ENCODE measurements at places on chromosomes 11 and 22.

- peak; percentile 0 for DNase-seq
Observed at GRCh38 chr11:69357458-69358397, 63.8 kb downstream of the MYEOV start.

DNA sequence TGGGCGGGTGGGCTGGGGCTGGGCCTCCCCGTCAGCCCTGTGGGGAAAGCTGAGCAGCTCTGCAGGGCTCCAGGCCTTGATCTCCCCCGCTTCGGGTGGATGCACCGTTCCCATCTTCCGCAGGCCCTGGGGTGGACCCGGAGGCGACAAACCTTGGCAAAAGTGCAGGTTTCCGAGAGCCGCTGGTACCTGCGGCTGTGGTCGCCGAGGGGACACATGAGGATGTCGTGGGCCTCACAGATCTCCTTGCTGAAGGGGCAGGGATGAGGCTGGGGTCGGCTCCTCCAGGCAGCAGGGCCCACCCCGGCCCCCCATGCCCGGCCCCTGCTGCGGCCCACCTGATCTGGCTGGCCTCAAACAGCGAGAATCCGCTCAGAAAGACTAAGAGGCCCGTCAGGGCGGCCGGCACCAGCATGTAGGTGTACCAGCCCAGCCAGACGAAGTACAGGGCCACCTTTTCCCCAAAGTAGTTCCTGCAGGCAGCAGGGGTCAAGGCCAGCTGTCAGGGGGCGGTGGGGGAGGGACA is 11.8 kb downstream of the ANO9 start:
- DNase-seq = peak; percentile 0

DNA sequence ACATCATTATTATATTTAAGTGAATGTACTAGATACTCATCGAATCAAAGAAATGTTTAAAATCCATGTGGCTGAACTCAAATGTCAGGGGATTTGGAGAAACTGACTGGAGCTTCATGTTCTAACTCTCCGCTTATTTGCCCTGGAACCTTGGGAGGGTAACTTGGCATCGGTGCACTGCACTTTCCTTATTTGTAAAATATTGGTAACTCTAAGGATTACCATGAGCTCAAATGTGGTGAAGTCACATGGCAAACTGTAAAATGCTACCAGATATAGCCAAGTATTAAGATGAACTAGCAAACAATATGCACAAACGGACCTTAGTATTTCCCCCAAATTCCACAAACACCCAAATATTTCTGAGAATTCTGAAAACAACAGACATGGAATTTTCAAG is 75.6 kb downstream of the ETS1 start:
- no peak for DNase-seq

GRCh38 chr11:16572945-16573344 is 165.5 kb upstream of the C11orf58 start:
- no peak for DNase-seq

DNA sequence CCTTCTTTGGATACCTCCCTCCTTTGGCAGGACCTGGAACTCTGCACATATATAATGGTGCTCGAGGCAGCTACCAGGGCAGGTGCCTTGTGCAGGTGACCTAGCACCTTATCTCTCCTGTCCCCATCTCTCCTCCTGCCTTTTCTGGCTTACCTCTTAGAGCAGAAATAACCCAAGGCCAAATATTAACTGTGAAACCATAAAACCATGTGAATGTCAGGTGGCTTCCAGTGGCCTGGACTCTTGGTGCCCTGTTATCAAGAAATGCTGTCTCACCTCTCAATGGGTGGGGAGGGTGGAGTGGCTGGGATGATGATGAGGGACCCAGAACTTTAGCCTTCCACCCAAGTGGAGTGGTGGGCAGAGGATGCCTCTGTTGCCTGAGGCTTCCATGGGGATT is 42.9 kb downstream of the YWHAH start:
- no peak for DNase-seq

- DNase-seq = no peak
Observed at GRCh38 chr11:134535029-134536025, 123.3 kb upstream of the B3GAT1 start.

- DNase-seq = no peak
Observed at GRCh38 chr11:111513240-111513605, 1.0 kb upstream of the BTG4 start.

GRCh38 chr11:44943118-44943517 is 7.6 kb downstream of the TP53I11 start:
- peak; percentile 63 for DNase-seq

- DNase-seq = no peak
Observed at GRCh38 chr11:43122546-43122945, 189.2 kb upstream of the API5 start.

DNA sequence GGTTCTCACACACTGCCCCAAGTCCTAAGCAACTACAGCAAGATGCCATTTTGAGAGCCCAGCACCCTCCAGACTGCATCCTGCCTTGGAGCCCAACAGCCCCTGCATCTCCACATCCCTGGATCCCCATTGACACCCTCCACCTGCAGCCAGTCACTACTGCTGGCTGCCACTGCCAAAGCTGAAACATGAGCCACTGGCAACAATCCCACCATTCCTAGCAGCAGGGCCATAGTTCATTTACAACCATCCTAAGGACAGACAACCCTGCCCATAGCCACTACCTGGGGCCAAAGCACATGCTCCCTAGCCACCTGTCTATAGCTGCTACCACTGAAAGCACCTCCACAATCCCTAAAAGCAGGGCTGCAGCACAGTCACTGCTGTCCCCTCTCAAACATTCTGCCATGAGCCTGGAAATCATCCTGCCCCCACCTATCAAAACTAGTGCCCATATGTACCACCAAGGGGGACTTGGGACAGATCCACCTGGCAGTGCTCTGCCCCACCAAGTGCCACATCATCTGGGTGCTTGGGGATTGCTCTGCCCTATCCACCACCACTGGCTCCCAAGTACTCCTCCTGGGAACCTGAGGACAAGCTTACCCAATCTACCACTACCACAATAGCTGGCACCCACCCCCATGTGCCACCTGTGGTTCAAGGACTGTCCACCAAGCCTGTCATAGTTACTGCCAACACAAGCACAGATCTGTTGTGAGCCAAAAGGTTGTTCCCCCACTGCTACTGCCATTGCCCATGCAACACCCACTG is 138.8 kb upstream of the SOX6 start:
- no peak for DNase-seq

DNA sequence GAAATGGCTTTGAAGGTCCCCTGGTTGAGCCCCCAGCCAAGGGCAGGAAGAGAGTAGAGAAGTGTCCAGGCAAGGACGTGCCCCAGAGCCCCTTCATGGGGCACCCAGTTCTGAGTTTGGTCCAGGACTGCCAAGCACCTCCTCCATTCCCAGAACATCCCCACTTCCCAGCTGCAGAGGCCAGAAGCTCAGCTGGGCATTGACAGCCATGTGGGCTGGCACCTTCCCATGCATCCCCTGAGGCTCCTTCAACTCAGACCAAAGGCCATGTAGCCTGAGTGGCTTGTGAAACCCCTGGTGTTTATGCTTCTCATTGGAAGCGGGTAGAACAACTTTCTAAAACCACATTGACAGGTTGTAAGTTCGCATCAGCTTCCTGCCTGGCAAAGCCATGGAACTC is 789.6 kb downstream of the TBC1D22A start:
- DNase-seq = no peak

GRCh38 chr11:119157063-119157462 is 8.2 kb downstream of the ABCG4 start:
- no peak for DNase-seq

Data from activated naive CD8-positive, alpha-beta T cell treated with anti-CD3 and anti-CD28 coated beads, Interleukin-2, amount 50 U/mL, for 24 hours (primary cell).